ENCODE measurements at places on chromosomes 5 and 9. TPM values are rescaled to one million over a fixed set of nuclear protein-coding genes. Genes with fewer than 3 reads are reported as not detected.
A peak's percentile ranks its signal among the peaks of the same experiment; 100 is the strongest.

PDE6A gene
- not detected for total RNA-seq

- peak overlapping the region; percentile 37 for H3K4me3 ChIP-seq
- no peak for DNase-seq
- peak overlapping the region; percentile 75 for H3K27ac ChIP-seq
- H3K27me3 ChIP-seq, result peaks cover 4% of the 10 kb centered on the region
These were observed 16.7 kb downstream of the FAM193B start for GRCh38 chr5:177537389-177538361.

GRCh38 chr5:129481161-129481560, 21.1 kb downstream of the ADAMTS19 start:
- no peak for DNase-seq
- no peak overlapping the region for H3K4me3 ChIP-seq
- H3K36me3 ChIP-seq, result no peaks in the 10 kb centered on the region
- H3K27ac ChIP-seq, result no peak overlapping the region

PCDHB10 gene
- total RNA-seq, result 17.7 TPM

RGS7BP gene
- 0.27 TPM for total RNA-seq
